Large intestine (tissue), 12 donors: ENCODE measurements at places on chromosomes 16 and 17. TPM values are rescaled to one million over a fixed set of nuclear protein-coding genes. Genes with fewer than 3 reads are reported as not detected.

DNA sequence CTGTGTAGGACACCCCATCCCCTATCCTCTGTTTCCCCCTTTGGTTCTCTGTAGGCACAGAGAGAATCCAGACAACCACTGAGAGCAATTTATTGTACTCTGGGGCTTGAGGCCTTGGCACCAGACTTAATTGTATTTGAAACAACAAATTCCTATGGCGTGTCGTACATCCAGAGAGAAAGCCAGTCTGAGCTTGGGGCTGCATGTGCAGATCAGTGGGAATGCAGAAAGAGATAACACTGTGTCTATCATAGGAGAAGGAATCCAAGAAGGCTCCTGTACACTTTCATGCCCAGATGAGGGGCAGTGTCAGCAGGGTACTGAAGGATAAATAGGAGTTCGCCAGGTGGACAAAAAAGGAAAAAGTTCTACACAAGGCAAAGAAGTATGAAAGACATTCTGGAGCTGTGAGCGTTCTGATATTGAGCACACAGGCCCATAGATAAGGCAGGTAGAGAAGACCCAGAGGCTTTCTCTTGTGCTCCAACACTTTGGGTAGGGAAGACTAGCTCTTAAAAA is 22.0 kb upstream of the IL4R start:
- H3K4me1 ChIP-seq: no peaks in the 10 kb centered on the region
- no peak overlapping the region for H3K27ac ChIP-seq
- no peak overlapping the region for H3K4me3 ChIP-seq
- no peaks in the 10 kb centered on the region for H3K36me3 ChIP-seq
- DNase-seq: no peak

Gene MCRIP1
- 60.9 TPM for polyA plus RNA-seq

DNA sequence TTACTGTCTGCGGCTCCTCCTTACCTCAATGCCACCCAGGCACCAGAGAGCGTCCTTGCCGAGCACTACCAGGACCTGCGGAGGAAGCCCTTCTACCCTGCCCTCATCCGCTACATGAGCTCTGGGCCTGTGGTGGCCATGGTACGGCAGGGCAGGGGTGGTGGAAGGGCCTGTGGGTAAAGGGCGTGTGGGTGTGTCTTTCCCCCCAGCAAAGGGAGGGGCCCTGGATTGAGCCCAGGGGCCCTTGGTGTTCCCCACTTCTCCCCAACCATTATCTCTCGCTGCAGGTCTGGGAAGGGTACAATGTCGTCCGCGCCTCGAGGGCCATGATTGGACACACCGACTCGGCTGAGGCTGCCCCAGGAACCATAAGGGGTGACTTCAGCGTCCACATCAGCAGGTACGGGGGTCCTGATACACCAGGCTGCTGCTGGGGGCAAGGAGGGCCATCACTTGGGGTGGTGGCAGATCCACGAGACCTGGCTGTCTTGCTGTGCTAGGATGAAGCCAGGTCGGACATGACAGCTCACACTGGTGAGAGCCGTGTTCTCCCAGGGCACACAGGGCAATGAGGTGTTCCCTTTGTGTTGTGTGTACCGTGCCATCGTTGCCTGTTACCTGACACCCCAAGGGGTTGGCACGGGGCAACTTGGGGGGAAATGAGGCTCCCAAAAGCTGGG is 2.2 kb upstream of the DECR2 start:
- no peak for DNase-seq
- H3K4me1 ChIP-seq: peaks cover 26% of the 10 kb centered on the region
- H3K4me3 ChIP-seq: no peak overlapping the region
- H3K36me3 ChIP-seq: peaks cover 13% of the 10 kb centered on the region
- H3K27me3 ChIP-seq: no peaks in the 10 kb centered on the region

Gene RNF227
- 3.7 TPM for polyA plus RNA-seq

- DNase-seq: no peak
- H3K36me3 ChIP-seq: no peaks in the 10 kb centered on the region
- peaks cover 84% of the 10 kb centered on the region for H3K27me3 ChIP-seq
- H3K4me3 ChIP-seq: no peak overlapping the region
Measured at GRCh38 chr17:38562215-38562569, 43.6 kb downstream of the SRCIN1 start.

DNA sequence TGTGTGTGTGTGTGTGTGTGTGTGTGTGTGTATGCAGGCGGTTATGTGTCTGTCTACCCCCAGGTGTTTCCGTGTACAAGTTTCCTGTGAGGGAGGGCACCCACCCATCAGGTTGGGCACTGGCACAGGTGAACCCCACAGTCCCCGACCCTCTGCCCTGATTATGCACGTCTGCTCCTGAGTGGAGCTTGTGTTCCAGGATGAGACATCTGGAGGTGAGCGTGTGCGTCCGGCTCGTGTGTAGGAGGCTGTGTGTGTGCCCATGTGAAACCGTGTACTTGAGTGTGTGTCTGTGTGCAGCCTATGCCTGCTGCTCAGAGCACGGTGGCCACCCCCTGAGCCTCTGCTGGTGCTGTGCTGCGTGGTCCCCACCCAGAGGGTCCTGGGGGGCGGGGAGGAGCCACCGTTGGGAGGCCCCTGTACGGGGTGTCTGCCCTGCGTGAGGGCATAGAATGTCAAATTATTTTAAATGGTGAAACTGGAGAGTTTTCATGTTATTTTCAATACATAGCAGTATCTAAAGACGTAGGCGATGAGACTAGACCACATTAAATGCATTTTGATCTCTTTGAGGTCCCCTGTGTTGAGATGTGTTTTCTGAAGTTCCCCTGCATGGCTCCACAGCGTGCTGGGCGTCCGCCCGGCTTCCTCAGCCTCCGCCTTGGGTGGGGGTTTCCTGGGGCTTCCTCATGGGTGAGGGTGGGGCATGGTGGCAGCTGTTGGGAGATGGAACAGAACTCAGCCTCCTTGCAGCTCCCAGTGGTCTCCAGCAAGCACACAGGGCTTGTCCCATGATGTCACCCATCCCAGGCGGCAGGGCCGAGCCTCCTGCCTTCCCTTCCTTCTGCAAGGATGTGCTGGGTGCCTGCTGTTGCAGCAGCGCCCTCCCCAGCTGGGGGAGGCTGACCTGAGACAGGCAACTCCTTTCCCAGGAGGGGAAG is 43.4 kb downstream of the KCNJ12 start:
- H3K27ac ChIP-seq: no peak overlapping the region
- H3K4me1 ChIP-seq: no peaks in the 10 kb centered on the region
- no peak for DNase-seq
- no peak overlapping the region for H3K4me3 ChIP-seq

Gene HID1
- polyA plus RNA-seq: 42.3 TPM

Gene KRTAP3-2
- polyA plus RNA-seq: not detected

DNA sequence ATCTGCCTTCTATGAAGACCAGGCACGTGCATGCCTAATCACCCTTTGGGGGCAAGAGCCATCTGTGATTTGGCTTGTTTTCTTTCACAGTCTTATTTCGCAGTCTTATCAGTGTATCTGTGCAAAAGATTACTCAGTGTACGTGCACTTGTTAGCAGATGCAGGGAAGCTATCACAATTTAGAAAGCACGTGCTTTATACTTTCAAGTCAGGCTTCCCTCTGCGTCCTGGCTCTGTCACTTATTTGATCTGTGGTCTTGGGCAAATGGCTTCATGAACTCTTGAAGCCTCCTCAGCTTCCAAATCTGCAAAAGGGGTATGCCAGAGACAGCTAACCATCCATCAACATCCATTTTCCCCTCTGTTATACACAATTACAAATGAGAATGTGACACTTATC is 246.4 kb downstream of the XYLT1 start:
- H3K4me3 ChIP-seq: no peak overlapping the region
- no peaks in the 10 kb centered on the region for H3K36me3 ChIP-seq
- no peak for DNase-seq

GRCh38 chr17:46895171-46895570 is 27.8 kb upstream of the GOSR2 start:
- no peak overlapping the region for H3K4me3 ChIP-seq
- no peaks in the 10 kb centered on the region for H3K36me3 ChIP-seq

DNA sequence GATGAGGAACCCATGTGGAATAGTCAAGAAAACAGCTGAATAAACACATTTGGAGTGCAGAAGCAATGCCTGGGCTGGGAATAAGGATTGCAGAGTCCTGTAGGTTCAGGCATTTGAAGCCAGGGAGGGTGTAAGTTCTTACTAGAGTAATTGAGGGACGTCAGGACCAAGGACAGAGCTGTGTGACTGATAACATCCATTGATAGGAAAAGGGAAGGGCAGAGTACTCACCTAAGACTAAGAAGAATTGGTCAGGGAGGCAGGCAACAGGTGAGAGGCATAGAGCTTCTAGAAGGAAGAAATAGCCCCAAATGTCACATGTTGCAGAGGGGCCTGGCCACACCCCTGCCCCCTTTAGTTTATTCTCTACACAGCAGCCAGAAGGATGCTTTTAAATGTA is 79.8 kb upstream of the TMEM132E start:
- peaks cover 2% of the 10 kb centered on the region for H3K27me3 ChIP-seq
- H3K27ac ChIP-seq: no peak overlapping the region
- peak; percentile 13 for DNase-seq
- H3K4me3 ChIP-seq: no peak overlapping the region

DNA sequence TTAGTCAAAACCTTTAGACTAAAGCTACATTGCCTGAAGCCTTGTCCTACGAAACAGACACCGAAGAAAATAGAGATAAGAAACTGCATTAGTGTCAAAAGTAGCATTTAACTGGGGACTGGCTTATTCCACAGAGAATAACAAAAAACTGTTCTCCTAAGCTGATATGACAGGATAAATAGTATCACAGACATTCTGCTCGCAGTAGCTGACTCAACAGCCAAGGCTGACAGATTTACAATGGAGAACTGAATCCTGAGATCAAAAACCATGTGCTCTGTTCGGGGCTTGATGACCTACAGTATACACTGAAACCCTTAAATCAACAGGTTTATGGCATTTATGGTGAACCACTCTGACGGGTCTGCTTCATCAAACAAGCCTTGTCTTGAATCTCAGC is 25.5 kb downstream of the ADAMTS18 start:
- H3K36me3 ChIP-seq: no peaks in the 10 kb centered on the region
- no peaks in the 10 kb centered on the region for H3K27me3 ChIP-seq
- no peak overlapping the region for H3K4me3 ChIP-seq
- H3K4me1 ChIP-seq: no peaks in the 10 kb centered on the region
- H3K27ac ChIP-seq: no peak overlapping the region
- DNase-seq: no peak

- H3K4me1 ChIP-seq: no peaks in the 10 kb centered on the region
- H3K27me3 ChIP-seq: no peaks in the 10 kb centered on the region
- H3K36me3 ChIP-seq: peaks cover 55% of the 10 kb centered on the region
- peak overlapping the region; percentile 9 for H3K27ac ChIP-seq
Measured at GRCh38 chr17:15981208-15981607, 18.3 kb downstream of the ZSWIM7 start.

DNA sequence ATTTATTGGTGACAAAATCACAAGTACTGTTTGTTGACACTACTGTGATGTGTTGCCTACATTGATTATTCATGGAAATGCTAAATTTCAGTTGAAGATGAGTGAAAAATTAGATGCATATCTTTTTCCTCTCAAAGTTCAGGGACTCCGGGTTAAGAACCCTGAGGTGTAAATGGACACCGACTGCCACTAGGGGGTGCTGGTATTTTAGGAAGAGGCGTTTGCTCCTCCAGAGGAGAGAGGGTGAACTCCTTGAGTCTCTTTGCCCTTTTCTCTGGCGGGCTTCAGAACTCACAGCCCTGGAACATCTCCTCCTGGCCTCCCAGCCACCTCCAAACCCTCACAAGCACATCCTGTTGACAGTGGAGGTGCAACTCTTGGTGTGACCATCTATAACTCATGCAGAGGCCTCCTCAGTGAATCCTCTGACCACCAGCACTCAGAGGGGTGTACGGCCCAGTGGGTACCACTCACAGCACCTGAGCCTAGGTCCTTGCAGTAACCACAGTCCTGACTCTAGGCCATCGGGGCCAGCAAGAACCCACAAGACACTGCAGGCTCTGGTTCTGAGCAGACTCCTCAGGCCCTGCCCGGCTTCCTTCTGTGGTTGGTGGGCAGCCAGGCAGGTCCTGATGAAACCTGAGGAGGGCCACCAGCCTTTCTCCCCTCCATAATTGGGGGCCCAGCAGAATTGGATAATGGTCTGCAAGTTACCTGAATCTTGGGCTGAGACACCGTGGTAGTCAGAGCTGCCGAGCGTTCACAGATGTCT is 26.2 kb upstream of the PIK3R5 start:
- H3K4me1 ChIP-seq: no peaks in the 10 kb centered on the region
- no peak overlapping the region for H3K27ac ChIP-seq
- DNase-seq: no peak
- H3K4me3 ChIP-seq: no peak overlapping the region
- H3K27me3 ChIP-seq: no peaks in the 10 kb centered on the region
